ENCODE measurements at places on chromosomes 3 and 15. TPM values are rescaled to one million over a fixed set of nuclear protein-coding genes. Genes with fewer than 3 reads are reported as not detected.

GRCh38 chr3:186724911-186725310, 7.8 kb downstream of the KNG1 start:
- no peaks in the 10 kb centered on the region for H3K4me1 ChIP-seq
- H3K27me3 ChIP-seq = no peaks in the 10 kb centered on the region
- H3K27ac ChIP-seq = no peak overlapping the region
- no peak overlapping the region for H3K4me3 ChIP-seq

GRCh38 chr3:11534011-11534792, 109.5 kb downstream of the VGLL4 start:
- no peaks in the 10 kb centered on the region for H3K36me3 ChIP-seq
- no peak overlapping the region for H3K27ac ChIP-seq
- DNase-seq = no peak
- H3K27me3 ChIP-seq = no peaks in the 10 kb centered on the region

DNA sequence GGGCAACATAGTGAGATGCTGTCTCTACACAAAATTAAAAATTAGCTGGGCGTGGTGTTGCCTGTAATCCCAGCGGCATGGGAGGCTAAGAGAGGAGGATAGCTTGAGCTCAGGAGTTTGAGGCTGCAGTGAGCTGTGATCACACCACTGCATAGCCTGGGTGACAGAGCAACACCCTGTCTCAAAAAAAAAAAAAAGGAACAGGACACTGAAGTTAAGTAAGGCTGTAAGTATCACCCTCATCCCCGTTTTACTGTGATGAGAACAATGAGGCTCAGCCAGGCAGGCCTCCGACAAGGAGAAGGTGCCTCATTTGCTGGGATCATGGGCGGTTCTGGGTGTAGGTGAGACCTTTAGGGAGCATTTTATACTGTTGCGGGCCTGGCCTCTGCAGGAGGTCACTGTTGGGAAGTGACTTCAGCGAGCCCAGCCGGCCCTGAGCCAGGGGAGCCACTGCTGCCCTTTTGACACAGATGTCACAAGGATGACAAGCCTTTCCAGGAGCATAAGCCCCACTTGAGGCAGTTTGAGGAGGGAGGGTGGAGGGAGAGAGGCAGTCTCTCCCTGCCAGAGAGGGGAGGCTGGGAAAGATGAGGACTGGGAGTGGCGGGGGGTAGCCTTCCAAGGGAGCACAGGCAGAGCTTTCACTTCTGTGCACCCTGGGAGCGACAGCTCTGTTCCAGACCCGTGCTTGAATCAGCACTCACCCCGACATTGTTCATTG, 30.8 kb downstream of the IRAK2 start:
- peak; percentile 79 for DNase-seq
- H3K4me3 ChIP-seq = no peak overlapping the region

DNA sequence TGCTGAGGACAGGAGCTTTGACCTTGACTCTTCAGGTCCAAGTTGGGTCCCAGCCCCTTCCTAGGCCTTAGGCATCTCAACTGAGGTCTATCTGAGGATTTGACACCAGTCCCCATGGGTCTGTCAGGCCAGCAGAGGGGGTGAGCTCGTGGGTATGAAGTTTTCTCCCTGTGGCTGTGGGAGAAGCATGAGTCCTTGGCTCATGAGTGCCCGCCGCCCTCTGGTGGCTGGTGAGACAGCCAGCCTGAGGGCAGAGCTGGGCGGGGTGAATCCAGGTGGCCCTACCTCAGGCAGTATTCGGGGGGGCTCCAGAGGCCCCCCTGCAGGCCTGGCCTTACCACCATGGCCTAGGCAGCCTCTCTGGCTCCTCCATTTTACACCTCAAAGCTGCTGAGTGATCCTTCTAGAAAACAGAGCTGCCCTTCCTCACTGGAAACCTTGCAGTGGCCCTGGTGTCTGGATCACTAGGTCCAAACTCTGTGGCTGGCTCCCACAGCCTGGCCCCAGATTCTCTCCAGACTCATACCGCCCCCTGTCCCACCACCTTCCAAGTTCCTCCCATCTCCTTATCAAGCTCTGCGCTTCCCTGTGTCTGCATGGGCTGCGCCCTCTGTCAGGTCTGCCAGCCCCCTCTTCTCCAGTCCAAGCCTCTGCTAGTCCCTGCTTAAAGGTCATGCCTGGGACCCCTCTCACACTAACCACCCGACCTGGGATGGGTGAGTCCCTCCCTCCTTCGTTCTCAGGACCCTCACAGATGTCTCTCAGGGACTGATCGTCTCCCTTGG, 16.1 kb downstream of the SH2D7 start:
- H3K27ac ChIP-seq = peak overlapping the region; percentile 30
- no peaks in the 10 kb centered on the region for H3K36me3 ChIP-seq
- DNase-seq = peak; percentile 96
- no peak overlapping the region for H3K4me3 ChIP-seq
- peaks cover 13% of the 10 kb centered on the region for H3K4me1 ChIP-seq

Gene KNL1
- total RNA-seq = 9.7 TPM

DNA sequence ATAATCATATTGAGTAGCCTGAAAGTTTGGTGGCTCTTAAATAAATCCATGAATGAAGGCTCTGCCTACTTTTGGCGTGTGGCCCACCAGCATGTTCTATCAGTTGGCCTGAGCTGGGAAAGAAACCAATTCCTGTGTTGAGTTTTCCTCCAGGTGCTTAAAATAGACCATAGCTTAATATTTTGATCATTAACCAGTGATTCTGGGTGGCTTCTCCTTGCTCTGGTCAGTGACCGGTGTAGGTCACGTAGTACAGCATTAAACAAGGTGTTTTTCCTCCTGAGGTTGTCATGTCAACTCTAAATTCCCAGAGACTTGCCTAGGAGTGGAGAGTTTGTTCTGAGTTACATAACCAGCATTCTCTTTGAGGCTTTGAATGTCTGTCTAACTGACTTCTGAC, 1.3 kb downstream of the HHLA2 start:
- H3K27me3 ChIP-seq = no peaks in the 10 kb centered on the region
- H3K4me1 ChIP-seq = no peaks in the 10 kb centered on the region
- no peaks in the 10 kb centered on the region for H3K36me3 ChIP-seq
- H3K27ac ChIP-seq = no peak overlapping the region
- DNase-seq = no peak

Gene HRG
- not detected for total RNA-seq

Gene GABRA5
- total RNA-seq = not detected

- no peak overlapping the region for H3K4me3 ChIP-seq
- DNase-seq = no peak
- no peaks in the 10 kb centered on the region for H3K27me3 ChIP-seq
- H3K36me3 ChIP-seq = no peaks in the 10 kb centered on the region
Observed at GRCh38 chr3:118587037-118587741, 447.5 kb downstream of the IGSF11 start.

GRCh38 chr3:89808680-89809197, 701.3 kb downstream of the EPHA3 start:
- no peaks in the 10 kb centered on the region for H3K36me3 ChIP-seq
- H3K27me3 ChIP-seq = no peaks in the 10 kb centered on the region

- H3K36me3 ChIP-seq = peaks cover 52% of the 10 kb centered on the region
- peaks cover 56% of the 10 kb centered on the region for H3K4me1 ChIP-seq
- peak within 1 kb of the TSS; percentile 10 for H3K4me3 ChIP-seq
- no peaks in the 10 kb centered on the region for H3K27me3 ChIP-seq
- no peak within 1 kb of the TSS for H3K27ac ChIP-seq
Observed at GRCh38 chr3:49422379-49423248, at the start of gene AMT. AMT (minus strand) TSS chr3:49422473; CDS start chr3:49422450, 23 bp downstream.

Gene TNIK
- total RNA-seq = 11.4 TPM
